GM23338 (cell line): ENCODE measurements at places on chromosomes 3 and 15. TPM values are rescaled to one million over a fixed set of nuclear protein-coding genes. Genes with fewer than 3 reads are reported as not detected.
A peak's percentile ranks its signal among the peaks of the same experiment; 100 is the strongest.

The SNX1 gene
- total RNA-seq = 27.5 and 33.3 TPM in 2 replicates

DNA sequence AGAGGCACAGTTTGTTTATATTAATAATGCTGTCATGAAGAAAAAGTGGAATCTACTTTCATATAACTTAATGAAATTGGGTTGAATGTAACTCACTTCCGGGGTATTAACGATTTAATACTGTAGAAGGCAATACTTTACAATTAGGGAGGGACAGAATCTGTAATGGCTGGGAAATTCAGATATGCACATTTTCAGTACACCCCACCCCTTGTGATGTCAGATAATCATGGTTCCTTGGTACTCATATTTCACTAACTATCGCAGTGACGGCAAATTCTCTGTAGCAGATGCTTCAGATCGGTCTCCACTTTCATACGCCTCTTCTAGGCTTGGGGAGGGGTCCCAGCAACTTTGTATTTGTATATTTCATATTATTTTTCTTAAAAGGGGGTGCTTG lies 207.3 kb downstream of the GABRB3 start:
- H3K27ac ChIP-seq = no peak overlapping the region
- H3K4me3 ChIP-seq = no peak overlapping the region
- H3K4me1 ChIP-seq = peaks cover 14% of the 10 kb centered on the region
- no peaks in the 10 kb centered on the region for H3K27me3 ChIP-seq

GRCh38 chr15:39030291-39031070 lies 465.9 kb upstream of the RASGRP1 start:
- no peak for DNase-seq
- H3K27me3 ChIP-seq = no peaks in the 10 kb centered on the region
- no peak overlapping the region for H3K4me3 ChIP-seq
- H3K36me3 ChIP-seq = no peaks in the 10 kb centered on the region
- H3K27ac ChIP-seq = no peak overlapping the region

GRCh38 chr3:148083526-148084182 lies 614.0 kb upstream of the AGTR1 start:
- H3K27me3 ChIP-seq = no peaks in the 10 kb centered on the region
- no peak overlapping the region for H3K4me3 ChIP-seq
- H3K27ac ChIP-seq = no peak overlapping the region
- H3K4me1 ChIP-seq = no peaks in the 10 kb centered on the region
- DNase-seq = no peak

- H3K27me3 ChIP-seq = peaks cover 27% of the 10 kb centered on the region
- H3K36me3 ChIP-seq = no peaks in the 10 kb centered on the region
- H3K27ac ChIP-seq = no peak overlapping the region
- H3K4me1 ChIP-seq = no peaks in the 10 kb centered on the region
- peak; percentile 95 for DNase-seq
Observed at GRCh38 chr15:48190932-48191573, 412 bp upstream of the CTXN2 start.
